Activated CD4-positive, CD25-positive, alpha-beta regulatory T cell (primary cell): ENCODE measurements at places on chromosomes 4 and X.

DNA sequence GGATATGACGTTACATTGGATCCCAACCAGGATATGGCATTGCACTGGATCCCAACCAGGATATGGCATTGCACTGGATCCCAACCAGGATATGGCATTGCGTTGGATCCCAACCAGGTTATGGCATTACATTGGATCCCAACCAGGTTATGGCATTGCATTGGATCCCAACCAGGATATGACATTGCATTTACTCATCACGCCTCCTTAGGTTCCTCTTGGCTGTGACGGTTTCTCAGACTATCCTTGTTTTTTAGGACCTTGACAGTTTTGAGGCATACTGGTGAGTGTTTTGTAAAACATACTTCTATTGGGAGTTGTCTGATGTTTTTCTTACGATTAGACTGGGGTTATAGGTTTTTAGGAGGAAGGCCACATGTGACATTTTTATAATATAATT is 5.4 kb upstream of the ACSL1 start:
- DNase-seq = no peak

GRCh38 chrX:34238896-34239295 is 106.8 kb upstream of the FAM47A start:
- DNase-seq = no peak

GRCh38 chr4:11281720-11282119 is 147.0 kb downstream of the HS3ST1 start:
- no peak for DNase-seq

DNA sequence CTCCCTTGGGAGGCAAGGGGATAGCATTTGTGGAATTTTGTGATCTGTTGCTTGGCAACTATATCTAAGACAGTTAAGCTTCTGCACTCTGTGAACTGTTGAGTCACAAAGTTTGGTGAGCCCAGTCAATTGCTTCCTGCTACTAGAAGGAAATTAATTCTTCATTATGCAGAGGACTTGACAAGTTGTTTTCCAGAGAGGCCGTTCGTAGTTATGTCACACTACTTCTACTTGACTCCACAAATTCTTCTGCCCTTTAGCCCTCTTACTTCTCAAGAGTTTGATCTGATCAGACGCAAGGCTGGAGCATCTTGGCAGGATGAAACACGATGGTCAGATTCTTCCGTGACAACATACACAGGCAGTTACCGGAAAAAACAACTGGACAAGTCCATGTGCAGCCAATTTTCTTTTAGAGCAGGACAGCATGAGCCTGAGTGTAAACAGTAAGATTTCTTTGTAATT is at the start of gene C4orf51:
TSS of gene C4orf51 (plus strand) at position 156 of the 465 bp plus-strand sequence. CDS start at position 214, 58 bp downstream.
- no peak for DNase-seq

- no peak for DNase-seq
These were observed 335.8 kb downstream of the SH3BGRL start for GRCh38 chrX:81537723-81538122.

DNA sequence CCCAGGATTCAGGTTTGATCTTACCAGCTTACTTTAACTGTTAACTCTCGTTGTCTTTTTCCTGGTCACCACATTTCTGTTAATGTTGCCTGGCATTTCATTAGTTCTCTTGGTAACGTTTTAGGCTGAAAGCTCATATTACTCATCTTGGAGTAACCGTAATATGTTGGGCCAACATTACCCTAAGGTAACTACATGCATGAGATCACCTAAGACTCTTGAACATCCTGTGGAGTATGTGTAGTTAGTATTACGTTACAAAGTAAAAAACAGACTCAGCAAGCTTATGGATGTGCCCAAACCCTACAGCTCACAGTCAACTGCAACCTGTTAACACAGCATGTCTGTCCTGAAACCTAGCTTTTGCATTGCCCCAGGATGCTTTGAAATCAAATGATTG is 203.3 kb upstream of the HS3ST1 start:
- no peak for DNase-seq

DNA sequence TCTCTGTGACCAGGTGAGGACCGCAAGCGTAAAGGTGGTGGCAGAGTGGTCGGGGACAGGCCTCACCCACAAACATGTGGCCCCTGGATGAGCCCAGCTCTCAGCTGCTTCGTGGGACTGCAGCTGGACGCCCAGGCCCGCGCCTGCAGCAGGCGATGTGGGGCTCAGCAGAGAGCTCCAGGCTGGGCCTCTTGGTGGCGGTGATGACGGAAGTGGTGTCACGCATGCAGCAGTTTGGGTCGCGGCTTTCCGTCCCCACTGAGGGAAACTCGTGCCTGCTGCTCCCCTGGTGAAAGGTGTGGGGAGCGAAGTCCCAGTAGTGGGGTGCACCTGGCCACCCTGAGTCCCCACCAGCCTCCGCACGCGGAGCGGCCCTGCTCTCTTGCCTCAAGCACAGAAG is 26.9 kb downstream of the PCGF3 start:
- no peak for DNase-seq

DNA sequence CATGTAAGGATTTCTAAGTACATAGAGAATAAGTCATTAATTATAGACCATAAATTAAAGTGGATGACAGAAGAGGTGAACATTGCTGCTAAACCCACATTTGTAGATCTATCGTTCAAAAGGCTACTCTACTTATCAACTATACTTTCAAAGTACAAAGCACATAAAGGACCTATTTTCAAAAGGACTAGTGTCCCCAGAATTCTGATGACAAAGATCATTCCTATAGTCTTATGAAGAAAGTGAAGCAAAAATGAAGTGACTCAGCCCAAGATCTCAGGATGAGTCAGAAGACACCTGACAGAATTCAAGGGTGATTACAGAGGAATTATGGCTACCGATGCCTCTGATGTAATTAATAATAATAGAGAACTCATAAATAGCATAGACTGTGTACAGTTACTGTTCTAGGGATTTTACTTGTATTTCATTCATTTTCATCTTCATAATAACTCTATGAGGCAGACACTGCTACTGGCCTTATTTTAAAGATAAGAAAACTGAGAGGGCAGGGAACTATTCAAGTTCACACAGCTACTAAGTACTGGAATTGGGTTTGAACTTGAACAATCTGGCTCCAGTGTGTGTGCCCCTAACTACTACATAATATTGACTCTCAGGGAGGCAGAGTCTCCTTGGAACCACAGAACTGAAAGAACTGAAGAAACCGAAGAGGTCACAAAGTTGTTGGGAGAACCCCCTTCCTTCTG is 17.1 kb downstream of the USP46 start:
- no peak for DNase-seq

DNA sequence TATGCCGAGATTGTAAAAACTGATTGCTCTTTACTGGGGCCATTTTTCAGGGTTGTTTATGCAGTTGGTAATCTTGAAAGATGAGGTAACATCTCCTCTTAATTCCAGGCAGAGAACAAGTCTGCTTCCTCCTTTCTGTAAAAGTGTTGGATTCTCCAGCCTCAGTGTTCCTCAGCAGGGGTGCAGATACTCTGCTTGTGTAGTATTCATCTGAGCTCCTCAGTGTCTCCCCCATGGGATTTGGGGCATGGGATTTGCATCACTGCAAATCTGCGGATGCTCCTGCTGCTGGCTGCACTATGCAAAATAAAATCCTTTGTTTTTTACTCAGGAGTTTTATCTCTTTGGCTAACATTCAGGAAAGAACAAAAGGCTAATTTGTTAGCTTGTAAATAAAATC is 104.9 kb upstream of the ATP8A1 start:
- no peak for DNase-seq

DNA sequence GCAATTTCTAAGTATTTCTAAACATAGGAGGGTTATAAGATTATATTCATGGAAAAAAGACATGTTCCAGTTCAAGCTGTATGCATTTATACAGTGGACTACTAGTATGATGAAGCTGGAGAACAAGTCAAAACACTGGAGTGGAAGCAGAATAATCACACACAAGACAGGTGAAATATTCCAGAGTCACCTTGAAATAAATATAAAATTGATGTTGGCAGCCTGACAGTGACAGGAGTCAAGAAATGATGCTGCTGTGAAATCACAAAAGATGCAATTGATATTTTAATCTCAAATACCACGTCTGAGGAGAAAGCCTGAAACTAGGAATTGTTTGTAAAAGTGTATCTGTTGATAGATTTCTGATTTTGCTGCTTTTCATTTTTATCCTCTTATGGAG is 667.3 kb downstream of the IL1RAPL1 start:
- no peak for DNase-seq

DNA sequence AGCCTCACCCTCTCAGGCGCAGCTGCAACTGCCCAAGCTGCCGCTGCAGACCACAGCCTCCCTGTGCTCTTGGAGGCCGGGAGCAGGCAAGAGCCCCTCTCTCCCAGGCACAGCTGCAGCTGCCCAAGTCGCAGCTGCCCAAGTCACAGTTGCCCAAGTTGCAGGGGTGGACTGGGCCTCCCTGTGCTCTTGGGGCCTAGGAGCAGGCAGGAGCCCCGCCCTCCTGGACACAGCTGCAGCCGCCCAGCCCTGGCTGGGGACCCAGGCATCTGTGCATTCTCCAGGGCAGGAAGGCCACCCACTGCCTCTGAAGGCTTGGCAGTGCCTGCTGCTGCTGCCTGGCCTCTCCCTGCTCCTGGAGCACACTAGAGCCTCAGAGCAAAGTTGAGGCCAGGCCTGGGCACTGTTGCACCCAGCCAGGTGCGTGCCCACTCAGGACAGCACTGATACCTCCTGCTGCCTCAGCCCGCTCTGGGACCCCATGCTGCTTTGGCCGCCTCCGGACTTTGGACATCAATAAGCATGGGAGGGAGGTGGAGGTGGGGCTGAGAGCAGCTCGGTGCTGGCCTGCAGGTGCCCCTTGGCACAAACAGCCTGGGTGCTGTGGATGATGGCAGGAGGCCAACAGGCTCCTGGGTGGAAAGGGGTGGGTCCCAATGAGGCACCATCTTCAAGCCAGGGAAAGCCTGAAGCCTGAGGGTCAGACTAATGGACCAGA is 247.5 kb downstream of the PDGFC start:
- no peak for DNase-seq

DNA sequence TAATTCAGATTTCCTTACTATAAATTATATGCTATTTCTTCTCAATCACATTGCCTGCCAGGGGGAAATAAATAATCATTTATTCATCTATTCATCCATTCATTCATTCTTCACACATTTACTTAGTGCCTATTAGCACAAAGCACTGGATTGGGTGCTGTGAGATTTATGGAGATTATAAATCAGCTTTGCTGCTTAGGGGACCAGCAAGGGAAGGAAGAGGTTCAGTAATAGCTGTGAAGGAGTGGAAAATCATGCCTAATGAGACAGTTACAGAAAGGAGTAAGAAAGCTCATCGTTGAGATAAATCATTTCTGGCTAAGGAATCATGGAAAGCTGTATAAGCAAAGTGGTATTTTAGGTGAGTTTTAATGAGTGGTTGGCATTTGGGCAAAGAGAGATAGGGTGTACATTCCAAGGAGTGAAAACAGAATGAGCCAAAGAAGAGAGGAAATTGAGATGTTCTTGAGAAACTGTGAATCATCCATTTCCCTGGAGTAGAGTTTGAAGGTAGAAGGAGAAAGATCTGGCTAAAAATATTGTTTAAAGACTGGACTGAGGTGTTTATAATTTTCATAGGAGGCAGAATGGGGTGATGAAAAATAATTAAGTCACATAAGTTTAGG is 9.6 kb downstream of the ARSJ start:
- no peak for DNase-seq

- no peak for DNase-seq
These were observed 17.7 kb upstream of the SLC39A8 start for GRCh38 chr4:102362922-102363432.

DNA sequence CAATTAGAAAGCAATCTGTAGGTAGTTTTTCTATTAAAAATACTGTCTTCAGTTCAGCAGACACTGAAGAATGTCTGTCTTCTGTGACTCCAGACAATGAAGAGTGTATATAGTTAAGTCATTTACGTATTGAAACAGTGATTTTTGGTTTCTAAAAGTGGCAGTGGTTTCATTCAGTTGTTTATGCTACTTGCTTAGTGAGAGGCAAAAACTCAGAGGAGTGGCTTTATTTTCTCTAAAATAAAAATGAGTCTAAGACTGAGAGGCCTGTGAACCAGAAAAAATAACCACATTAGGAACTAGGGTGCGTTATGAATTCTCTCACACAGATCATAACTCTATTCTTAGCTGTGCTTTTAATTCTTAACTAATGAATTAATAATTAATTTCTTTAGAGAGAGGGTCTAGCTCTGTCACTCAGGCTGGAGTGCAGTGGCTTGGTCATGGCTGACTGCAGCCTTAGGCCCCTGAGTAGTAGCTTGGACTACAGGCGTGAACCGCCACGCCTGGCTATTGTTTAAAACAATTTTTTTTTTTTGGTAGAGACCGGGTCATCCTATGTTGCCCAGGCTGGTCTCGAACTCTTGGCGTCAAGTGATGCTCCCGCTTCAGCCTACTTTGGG is 31.4 kb downstream of the FREM3 start:
- no peak for DNase-seq

DNA sequence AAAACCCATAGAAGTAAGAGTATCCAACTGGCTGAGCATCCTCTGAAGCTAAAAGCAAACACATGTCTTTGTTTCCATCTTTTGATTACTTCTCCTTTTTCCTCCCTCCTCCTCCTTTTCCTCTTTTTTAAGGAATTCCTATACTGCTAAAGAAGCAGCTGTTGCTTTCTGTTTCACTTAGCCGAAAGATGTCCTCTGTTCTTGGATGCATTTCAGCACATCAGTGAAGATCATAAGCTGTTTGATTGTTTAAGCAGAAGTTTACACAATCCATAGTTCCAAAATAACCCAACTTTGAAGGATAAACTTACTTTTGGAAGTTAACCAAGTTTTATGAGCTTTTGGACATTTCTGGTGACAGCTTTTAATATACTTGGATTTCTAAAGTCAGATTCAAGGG is 55.1 kb upstream of the TNIP3 start:
- no peak for DNase-seq

DNA sequence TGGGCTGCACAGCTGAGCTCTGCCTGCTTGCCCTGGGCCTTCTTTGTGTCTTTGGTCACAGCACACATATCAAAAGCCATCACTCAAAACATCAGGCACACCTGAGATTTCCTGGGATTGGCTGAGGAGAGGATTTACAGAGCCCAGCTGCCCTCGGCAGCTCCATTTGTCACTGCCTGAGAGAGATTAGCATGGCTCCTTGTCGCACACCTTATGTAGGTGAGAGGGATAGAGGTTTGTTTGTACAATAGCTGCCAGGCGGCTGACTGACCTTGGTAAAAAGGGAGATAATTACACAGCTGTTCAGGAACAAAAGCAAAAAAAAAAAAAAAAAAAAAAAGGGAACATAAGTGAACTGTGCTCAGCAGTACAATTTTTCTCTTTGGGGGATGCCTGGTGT is 63.2 kb downstream of the MGST2 start:
- no peak for DNase-seq

GRCh38 chrX:38220415-38221390 is at the start of gene SRPX:
SRPX (minus strand) TSS chrX:38220871; CDS start chrX:38220792, 79 bp downstream.
- no peak for DNase-seq

DNA sequence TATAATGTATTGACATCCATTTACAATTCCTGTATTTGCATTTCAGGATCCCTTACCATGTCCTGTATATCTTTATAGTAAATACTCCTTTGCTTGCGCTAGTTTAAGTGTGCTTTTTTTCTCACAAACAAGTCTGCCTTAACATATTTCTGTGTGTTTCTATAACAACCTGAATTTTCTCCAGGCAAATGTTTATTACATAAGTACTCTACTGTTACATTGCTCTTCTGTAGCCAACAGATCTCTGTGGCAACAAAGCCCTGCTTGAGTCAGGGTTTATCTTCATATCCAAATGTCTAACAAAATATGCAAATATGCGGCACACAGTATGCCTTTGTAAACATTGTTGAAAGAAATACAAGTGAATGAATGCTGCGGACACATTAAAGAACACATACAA is 625.5 kb downstream of the TLL1 start:
- no peak for DNase-seq
